ENCODE measurements at places on chromosomes 6 and 20.
A peak's percentile ranks its signal among the peaks of the same experiment; 100 is the strongest.

- DNase-seq = no peak
Measured at GRCh38 chr6:79413562-79414002, 123.6 kb downstream of the LCA5 start.

- no peak for DNase-seq
Measured at GRCh38 chr6:135228486-135228885, 47.4 kb downstream of the MYB start.

- DNase-seq = no peak
Measured at GRCh38 chr20:20452254-20452676, 84.4 kb downstream of the INSM1 start.

GRCh38 chr6:41047745-41048732 lies 5.0 kb upstream of the APOBEC2 start:
- DNase-seq = no peak

GRCh38 chr6:9532621-9533557 lies 882.0 kb downstream of the TFAP2A start:
- no peak for DNase-seq

GRCh38 chr20:33896509-33896908 lies 85.4 kb downstream of the CHMP4B start:
- DNase-seq = no peak

DNA sequence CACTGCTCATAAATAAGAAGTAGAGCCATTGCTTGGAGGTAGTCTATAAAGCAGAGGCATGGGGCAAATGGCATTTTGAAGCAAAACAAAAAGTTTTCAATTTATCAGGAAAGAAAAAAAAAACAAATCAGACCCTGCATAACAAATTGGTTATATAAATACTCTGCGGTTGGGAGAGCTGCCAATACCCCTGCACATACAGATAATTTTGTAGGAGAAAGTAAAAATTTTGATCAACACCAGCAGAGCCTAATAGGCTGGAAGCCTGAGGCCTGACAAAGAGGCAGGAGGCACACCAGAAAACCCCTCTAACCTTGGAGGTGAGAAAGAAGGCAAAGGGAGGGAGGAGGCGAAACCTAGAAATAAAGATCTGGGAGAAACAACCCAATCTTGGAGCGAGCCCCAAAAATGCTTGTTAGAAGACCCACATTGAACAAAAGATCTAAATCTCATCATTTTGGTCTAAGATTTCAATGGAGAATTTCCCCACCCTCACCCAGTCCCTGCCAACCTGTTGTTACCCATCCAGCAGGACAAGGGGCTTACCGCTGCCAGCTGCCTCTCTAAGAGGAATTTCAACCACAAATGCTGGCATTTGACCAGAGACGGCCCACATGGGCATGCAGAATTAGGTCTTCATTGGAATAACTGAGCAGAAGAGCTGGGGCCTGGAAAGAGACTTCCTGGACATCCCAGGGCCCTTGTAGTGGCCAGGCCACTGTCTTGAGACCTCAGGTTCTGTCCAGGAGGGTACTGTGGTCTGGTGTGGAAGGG lies 28.4 kb downstream of the FOXA2 start:
- no peak for DNase-seq

GRCh38 chr6:34308483-34308882 lies 59.7 kb upstream of the SMIM29 start:
- no peak for DNase-seq

- no peak for DNase-seq
Measured at GRCh38 chr6:22421198-22421597, 124.4 kb upstream of the PRL start.

DNA sequence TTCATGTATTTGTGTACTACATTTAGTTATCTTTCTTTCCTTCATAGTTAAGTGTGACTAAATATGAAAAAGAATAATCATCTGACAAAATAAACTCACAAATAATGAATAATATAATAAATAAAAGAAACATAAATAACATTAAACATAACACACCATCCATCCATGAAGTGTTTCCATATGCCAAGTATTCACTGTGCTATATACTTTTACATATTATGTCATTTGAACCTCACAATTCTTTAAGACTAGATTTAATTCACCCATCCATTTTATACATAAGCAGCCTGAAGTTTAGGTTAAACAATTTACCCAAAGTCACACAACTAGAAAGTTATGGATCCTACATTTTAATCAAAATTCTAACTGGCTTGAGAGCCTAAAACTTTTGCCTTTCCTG lies 549.4 kb upstream of the HS3ST5 start:
- no peak for DNase-seq

GRCh38 chr20:34871966-34872621 lies 562 bp downstream of the GGT7 start:
- no peak for DNase-seq

DNA sequence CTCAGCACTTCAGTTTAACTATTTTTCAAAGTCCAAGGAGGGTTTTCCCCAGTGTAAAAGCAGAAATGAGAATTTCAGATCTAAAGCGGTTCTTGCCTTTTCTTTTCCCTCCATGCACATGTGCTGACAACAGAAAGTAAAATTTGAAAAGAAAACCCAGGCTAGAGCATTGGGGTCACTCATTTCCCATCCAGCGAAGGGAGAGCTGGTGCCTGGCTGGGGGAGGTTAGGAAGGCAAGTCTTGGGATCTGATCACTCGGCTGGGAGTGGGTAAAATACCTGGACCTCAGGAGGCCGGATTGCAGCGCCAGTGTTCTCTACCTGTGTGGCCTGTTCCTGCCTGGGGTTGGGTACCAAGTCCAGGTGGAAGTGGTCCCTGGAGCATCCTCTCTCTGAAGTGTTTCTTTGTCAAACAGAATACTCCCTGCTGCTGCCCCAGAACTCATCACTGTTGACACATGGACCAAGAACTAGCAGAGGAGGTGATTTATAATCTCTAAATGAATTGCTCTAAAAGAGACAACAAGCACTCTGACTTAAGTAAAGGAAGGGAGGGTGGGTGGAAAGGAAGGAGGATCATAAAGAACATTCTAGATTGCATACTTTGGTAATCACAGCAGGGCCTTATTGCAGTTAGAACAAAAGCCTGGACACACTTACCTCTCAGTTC lies 136.0 kb downstream of the MTHFD1L start:
- no peak for DNase-seq

- no peak for DNase-seq
Measured at GRCh38 chr6:25755483-25755882, 941 bp downstream of the SLC17A4 start.

GRCh38 chr6:128558021-128558420 lies 37.6 kb upstream of the PTPRK start:
- DNase-seq = no peak

DNA sequence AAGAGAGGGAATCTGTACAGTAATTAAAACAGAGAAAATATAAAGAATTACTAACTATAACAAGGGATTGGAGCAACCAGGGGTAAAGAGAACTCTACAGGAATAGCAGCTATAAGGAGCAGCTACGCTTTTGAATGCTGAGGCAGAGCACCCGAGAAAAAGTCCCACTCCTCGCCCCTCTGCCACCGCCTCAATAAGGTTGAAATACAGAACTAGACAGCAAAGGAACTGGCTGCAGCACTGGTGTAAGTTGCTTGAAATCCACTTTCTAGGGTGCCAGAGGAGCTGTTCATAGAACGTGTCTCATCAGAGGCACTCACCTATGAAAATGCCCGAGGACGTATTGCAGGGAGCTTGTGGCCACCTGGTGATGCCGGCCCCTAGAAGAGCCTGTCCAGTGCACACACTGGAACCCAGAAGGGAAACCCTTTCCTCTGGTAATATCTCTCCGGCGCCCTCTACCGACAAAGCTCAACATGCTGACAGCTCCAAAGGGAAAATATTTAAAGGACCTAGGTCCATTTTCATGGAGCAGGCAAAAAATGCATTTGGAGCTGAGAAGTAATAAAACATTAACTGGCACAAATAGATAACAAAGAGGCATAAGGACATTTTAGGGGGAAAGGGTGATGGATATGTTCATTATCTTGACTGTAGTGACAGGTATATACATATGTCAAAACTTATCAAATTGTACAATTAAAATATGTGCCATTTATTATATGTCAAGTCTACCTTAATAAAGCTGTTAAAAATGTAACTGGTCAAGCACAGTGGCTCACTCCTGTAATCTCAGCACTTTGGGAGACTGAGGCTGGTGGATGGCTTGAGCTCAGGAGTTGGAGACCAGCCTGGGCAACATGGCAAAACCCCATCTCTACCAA lies 137.4 kb upstream of the HDAC2 start:
- DNase-seq = peak; percentile 75

DNA sequence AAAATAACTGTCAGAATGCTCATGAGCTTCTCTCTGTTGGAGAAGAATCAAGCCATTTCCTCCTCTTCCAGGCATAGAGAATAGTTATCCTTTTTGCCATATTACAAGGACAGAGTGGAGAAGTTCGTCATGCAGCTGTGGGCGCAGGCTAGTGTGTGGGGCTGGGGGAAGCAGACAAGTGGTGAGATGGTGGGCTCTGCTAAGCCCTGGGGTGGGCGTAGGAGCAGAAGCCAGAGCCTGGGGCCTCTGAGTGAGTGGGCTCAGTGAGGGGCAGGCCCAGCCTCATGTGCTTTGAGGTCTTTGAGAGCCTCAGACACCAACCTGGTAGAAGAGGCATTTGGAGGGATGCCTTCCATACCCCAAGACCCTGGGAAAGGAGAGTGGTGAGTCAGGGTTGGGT lies 19.4 kb downstream of the ARID1B start:
- no peak for DNase-seq

DNA sequence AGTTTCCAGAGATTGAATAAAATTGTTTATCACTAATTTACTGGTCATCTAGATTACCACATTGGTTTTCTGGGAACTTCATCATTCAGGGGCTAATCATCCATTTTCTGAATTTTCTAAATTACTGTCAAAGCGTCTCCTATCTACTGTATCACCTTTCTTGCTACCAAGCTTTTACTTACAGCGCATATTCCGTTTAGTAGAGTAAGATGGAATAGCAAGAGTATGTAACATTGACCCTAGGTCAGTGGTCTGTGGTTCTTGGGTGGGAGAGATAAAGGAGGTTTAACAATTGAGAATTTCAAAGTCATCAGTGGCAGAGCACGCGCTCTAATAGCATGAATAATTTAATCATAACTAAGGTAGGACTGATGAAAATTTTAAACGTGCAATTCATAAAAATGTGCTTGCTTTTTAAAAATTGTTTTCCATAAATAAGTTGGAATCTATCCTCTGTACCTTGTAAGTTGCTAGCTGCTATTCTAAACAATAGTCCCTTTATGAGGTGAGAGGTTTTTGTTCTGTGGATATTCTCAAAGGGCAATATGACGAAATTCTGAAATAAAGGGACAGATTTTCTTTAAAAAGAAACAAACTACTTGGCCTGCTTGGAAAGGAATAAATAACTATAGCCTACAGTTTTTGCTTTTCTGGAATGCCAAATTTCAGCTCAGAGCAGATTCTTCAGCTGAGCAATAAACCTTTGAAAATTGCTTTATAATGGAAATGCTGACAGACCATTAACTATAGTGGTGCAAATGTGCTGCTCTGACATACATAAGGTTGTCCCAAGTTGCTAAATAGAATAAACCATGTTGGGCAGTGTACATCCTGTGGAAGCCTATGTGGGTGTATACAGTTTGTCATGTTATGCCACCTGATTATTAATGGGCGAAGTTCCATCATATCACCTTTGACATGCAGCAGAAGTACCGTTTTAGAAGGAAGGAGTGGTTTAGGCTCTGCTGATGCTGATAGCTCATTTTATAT lies 84.1 kb downstream of the ZFAND3 start:
- DNase-seq = no peak

DNA sequence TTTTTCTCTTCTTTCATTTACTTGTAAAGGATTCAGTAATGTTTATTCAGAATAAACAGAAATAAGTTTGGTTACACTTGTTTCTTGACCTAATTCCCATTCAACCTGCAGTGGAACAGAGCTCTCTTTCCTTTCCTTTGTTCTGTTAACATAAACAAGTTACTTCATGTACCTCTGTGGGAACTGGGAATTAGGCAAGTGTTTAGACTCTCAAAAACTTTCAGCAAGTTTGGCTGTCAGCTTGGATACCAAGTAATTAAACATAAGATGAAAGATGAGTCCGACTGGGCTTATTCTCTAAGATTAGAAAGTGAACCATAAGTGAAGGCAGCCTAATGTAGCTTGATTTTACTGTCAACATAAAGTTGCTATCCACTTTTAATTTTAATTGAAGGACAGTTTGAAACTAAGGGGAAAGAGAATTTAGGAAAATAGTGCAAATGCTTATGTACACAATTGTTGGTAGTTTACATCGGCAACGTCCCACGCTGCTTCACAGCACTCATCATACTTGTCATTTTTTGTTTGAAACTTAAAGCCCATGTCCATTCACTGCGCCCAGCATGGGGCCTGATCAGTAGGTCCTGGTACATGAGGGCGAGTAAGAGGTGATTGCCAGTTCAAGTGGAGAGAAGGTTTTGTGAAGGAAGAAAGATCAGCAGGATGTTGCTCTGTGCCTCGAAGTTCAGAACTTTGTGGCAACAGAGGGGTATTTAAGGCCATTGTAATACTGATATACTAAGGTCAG lies 113.0 kb downstream of the PLEKHG1 start:
- DNase-seq = no peak

GRCh38 chr6:110298916-110299315 lies 59.2 kb downstream of the METTL24 start:
- no peak for DNase-seq

- no peak for DNase-seq
Measured at GRCh38 chr6:29941016-29941415, 1.3 kb upstream of the HLA-A start.

DNA sequence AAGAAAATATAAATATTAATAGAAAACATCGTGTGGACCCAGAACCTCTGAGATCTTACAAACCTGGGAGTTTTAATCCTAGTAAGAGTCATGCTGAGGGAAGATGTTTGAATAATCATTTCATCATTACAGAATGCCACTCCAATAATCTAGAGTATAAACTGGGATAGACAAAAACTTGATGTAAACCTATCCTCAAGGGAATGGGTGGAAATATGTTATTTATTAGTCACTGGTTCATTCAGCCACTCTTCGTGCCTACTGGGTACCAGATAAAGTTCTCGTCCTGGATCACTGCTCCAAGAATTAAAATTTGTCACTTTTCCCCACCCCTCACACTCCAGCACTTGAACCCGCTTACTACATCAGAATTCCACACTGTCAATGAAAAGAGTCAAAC lies 7.7 kb downstream of the HLA-B start:
- no peak for DNase-seq

DNA sequence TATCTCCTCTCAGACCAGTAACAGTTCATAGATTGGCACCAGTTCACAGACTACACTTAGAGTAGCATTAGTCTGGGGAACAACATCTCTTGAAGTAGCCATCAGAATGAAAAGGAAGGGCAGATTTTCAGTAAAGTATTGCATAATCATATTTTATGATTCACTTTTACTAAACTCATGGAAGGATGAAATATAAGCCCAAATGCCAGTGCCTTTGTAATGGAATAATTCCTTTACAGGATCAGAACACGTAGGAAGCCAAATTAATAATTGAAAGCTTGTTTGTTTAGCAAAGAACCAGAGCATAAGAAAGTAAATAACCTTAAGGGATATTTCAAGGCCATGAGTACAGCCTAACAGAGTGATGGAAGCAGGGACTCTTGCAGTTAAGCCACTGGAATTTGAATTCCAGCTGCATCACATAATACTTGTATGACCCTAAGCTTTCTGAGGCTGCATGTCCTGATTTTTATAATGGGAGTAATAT lies 11.4 kb upstream of the LOC128125822 start:
- no peak for DNase-seq

All from HEK293T (cell line).